ENCODE measurements at places on chromosomes 1 and 21. TPM values are rescaled to one million over a fixed set of nuclear protein-coding genes. Genes with fewer than 3 reads are reported as not detected.

SLFNL1 gene
- 0.39 TPM for total RNA-seq

ANGPTL3 gene
- not detected for total RNA-seq

TMEM54 gene
- 23.6 TPM for total RNA-seq

CFAP107 gene
- total RNA-seq, result not detected

MMP23B gene
- total RNA-seq, result 5.3 TPM

PGM1 gene
- total RNA-seq, result 21.0 TPM

CD1D gene
- not detected for total RNA-seq

RGSL1 gene
- total RNA-seq, result not detected

TAS1R1 gene
- not detected for total RNA-seq

KIAA1614 gene
- total RNA-seq, result 2.0 TPM

SORT1 gene
- 16.8 TPM for total RNA-seq

KANK4 gene
- not detected for total RNA-seq

CXADR gene
- 12.2 TPM for total RNA-seq

PRR9 gene
- not detected for total RNA-seq

RAD54L gene
- total RNA-seq, result 18.9 TPM

S100A3 gene
- 0.42 TPM for total RNA-seq

ADAMTS4 gene
- 13.6 TPM for total RNA-seq

KCNA3 gene
- not detected for total RNA-seq

DNAJC6 gene
- total RNA-seq, result 4.9 TPM

UTS2 gene
- not detected for total RNA-seq

CYP4A11 gene
- not detected for total RNA-seq

ORC1 gene
- 11.0 TPM for total RNA-seq

ASCL5 gene
- total RNA-seq, result not detected

RIMS3 gene
- 0.14 TPM for total RNA-seq

TMPRSS15 gene
- not detected for total RNA-seq

AZIN2 gene
- total RNA-seq, result 0.91 TPM

KCNK1 gene
- total RNA-seq, result 1.0 TPM

USP16 gene
- total RNA-seq, result 29.3 TPM

LSS gene
- total RNA-seq, result 141 TPM

MIGA1 gene
- total RNA-seq, result 13.7 TPM

CD52 gene
- not detected for total RNA-seq

ROR1 gene
- total RNA-seq, result 10.9 TPM

S100A9 gene
- total RNA-seq, result not detected

S100A7A gene
- not detected for total RNA-seq

CHRM3 gene
- not detected for total RNA-seq

LIPI gene
- not detected for total RNA-seq

OR2T29 gene
- total RNA-seq, result not detected

KIF21B gene
- total RNA-seq, result 4.4 TPM

APOBEC4 gene
- total RNA-seq, result not detected

STUM gene
- not detected for total RNA-seq

S100A6 gene
- total RNA-seq, result 937 TPM

DENND2D gene
- total RNA-seq, result 0.42 TPM

CRP gene
- total RNA-seq, result not detected

ITLN2 gene
- not detected for total RNA-seq

MTF2 gene
- 42.6 TPM for total RNA-seq

PLEKHA6 gene
- 11.5 TPM for total RNA-seq

TDRD10 gene
- total RNA-seq, result 6.1 TPM

SELENBP1 gene
- 18.0 TPM for total RNA-seq

PTCH2 gene
- 1.9 TPM for total RNA-seq

RNF186 gene
- not detected for total RNA-seq

AADACL3 gene
- not detected for total RNA-seq

FCMR gene
- not detected for total RNA-seq

WLS gene
- 163 TPM for total RNA-seq

LCE1F gene
- total RNA-seq, result not detected

EFNA3 gene
- total RNA-seq, result 2.2 TPM

TRIM58 gene
- not detected for total RNA-seq

RSPH1 gene
- total RNA-seq, result not detected
